ENCODE measurements at places on chromosomes 16 and 17.

DNA sequence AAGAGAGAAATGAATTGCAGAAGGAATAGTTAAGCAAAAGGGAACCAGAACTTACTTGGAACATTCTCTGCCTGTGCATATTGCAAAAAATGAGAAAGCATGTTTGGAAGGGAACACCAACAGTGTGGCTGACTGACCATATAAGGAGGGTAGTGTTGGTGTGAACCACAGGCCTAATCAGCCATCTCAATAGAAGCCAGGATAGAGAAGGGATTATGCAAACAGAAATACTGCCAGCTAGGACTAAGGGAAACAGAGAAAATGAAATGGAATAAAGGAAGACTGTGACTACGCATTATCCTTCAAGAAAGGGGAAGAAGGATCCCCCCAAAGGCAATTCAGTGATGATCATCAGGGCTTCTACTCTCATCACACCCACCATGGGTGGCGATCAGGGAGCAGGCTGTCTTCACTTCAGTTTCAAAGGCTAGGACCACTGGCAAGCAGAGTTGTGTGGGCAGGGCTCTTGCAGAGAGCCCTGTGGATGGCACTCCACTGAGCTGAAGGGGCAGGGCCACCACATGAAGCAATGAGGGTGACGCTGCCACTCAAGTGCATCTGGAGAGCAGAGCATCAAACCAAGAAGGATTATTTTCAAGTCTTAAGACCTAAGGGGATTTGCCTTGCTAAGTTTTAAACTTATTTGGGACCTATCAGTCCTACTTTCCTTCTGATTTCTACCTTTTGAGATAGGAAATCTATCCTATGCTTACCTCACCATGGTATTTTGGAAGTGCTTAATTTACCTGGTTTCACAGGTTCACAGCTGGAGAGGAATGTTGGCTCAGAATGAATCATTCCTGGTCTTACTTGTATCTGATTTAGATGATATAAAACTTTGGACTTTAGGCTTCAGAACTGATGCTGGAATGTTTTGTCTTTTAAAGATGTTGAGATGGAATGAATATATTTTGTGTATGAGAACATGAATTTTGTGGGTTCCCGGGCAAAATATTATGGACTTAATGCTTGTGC lies 140.5 kb downstream of the SSH2 start:
- no peak for DNase-seq

- DNase-seq: peak; percentile 69
Observed at GRCh38 chr17:47188271-47188875, 722 bp downstream of the CDC27 start.

- DNase-seq: no peak
Observed at GRCh38 chr17:36932694-36933511, 4.4 kb upstream of the LHX1 start.

DNA sequence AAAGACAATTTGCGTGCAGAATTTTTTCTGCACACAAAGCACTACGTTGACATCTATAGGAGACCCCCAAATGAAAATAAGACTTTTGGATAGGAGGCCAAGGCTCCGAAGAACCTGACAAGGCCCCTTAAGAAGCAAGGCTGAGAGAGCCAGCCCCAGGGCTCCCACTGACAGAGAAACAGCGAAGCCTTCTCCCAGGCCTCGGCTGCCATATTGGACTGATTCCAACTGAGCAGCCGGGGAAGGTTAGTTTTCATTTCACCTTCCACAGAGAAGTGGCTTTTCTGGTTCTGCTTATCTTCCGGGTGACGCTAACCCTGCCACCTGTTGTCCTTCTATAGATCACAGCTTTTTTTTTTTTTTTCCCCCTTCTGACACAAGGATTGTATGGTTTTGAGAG lies 356.7 kb downstream of the SOX9 start:
- no peak for DNase-seq

GRCh38 chr17:68600067-68600930 lies 868 bp downstream of the FAM20A start:
- DNase-seq: no peak

DNA sequence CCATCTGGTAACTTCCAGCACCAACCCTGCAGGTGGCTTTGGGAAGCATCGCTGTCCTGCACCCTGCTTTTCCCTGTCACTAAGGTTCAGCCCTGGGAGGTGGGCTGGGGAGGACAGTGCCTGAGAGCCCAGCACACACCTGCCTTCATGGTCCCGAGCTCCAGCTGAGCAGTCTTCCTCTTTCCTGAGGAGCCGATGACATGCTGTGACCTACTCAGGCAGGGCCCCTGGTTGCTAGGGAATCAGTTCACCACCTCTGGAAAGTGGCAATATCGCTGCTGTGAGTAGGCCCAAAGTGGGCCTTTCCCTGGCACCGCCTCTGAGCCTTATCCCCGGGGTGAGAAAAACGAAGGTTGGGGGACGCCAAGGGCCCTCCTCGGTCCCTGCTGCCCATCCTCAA lies 17.9 kb downstream of the ST3GAL2 start:
- DNase-seq: no peak

- no peak for DNase-seq
Observed at GRCh38 chr17:78284146-78284545, 52.7 kb downstream of the TMEM235 start.

- no peak for DNase-seq
Observed at GRCh38 chr17:61302953-61303816, 96.5 kb upstream of the TBX2 start.

- no peak for DNase-seq
Observed at GRCh38 chr17:43962479-43962878, 8.7 kb upstream of the PYY start.

DNA sequence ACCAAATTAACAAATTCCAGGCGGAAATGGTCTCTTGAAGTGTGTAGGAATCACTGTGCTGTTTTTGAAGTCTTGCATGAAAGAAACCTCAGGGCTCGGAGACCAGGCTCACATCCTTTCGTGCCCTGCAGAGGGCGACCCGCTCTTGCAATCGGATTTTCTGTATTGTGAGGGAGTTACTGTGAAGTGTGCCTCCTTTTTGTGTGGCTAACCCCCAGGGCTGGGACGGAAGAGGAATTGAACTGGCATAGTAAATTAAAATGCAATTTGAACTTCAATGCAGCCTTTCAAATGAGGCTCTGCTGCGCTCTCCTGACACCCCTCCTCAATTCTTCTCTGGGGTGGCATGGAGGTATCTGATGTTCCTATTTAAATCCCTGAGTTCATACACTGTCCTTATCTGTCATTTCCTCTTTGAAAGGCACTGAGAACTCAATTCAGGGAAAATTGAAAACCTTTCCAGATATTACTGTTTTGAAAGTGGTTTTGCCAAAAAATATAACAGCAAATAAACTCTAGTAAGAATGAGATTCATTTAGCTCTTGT lies 51.5 kb upstream of the MGAT5B start:
- DNase-seq: peak; percentile 74

GRCh38 chr16:68217506-68217905 lies 18.4 kb downstream of the ESRP2 start:
- no peak for DNase-seq

DNA sequence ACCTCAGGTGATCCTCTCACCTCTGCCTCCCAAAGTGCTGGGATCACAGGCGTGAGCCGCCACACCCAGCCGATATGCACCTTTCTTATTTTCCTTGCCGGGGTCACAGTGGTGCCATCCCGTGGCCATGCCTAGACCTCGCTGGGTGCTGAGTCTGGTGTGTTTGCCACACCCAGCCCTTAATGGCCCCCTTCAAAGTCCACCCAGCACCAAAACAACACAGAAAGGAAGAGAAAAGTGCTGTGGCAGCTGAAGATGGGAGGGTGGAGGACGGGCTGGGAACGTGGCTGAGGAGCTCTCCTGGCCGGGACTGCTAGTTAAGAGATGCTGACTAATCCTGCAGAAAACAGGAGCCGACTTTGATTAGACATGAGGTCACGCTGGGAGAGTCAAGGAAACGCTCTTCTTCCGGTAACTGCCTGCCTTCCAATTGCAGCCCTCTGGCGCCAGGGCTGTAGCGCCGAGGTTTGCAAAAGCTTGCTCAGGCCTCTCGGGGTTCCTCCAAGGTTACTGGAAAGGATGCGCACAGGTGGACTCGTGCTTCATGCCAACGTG lies 10.9 kb downstream of the SLC43A2 start:
- peak; percentile 29 for DNase-seq

GRCh38 chr16:29824589-29825144 lies 4.4 kb downstream of the MVP start:
- DNase-seq: no peak

DNA sequence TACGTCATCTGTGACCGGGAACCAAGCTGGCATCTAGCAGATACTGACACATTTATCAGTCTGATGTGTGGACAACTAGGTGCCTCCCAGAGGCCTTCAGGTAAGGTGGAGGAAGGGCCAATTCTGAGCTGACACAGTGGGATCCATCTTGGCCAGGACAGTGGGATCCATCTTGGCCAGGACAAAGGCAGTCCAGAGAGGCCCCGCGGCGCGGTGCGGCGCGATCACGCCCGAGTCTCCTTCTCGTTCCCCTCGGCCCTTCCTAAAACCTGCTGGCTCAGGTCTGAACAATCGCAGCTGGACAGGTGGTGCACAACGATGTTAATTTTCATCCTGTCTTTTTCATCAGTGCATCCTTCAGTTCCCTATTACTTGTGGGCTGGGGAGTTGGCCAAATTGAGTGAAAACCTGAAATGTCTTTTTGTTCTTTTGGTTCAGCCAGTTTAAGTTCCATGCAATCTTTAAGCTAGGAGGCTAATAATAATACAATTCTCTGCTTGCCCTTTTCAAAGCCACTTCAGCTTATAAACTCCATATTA lies 486 bp upstream of the WSB1 start:
- DNase-seq: no peak

DNA sequence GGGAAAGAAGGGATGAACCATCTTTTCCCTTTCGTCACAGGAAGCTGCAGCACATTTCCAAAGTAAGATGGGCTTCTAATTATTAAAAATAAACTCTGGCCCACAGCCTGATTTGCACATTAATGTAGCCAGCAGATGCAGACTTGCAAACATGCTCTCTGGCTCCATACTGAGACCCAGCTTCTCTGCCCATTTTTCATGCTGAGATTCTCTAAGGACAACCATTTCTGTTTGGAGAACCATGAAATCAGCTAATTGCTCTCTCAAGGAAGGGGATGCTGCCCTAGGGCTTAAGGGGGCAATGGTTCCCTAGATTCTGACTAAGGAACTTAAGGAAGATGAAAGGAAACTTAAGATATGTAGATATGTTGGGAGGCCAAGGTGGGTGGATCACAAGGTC lies 63.0 kb upstream of the CES5A start:
- DNase-seq: no peak

DNA sequence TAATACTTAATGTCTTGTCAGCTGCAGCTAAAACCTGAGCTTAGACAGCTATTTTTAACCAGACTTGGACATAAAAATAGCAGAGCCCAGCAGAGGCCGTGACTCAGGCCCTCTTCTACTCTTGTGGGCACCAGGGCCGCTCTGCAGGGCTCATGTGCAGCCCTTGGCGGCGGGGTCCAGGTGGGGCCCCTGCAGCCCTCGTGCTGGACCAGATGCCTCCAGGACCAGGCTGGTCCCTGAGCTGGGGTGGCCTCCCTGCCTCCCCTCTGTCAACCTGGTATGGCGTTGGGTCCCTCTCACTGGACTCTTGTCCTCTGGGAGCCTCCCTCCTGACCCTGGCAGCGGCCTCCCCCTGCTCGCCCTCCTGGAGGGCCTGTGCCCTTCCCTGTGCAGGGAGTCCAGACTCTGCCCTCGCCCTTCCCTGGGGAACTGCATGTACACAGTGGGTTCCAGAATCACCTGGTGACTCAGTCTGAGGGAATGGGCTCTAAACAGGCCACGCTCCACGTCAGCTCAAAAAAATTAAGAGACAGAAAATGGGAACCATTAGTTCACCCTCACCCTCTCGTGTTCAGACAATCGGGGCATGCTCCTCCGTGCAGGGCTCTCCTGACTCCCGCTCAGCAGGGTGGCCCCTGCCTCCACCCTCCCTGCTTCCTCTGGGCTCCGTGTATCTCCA lies 9.7 kb downstream of the CDK5R1 start:
- no peak for DNase-seq

DNA sequence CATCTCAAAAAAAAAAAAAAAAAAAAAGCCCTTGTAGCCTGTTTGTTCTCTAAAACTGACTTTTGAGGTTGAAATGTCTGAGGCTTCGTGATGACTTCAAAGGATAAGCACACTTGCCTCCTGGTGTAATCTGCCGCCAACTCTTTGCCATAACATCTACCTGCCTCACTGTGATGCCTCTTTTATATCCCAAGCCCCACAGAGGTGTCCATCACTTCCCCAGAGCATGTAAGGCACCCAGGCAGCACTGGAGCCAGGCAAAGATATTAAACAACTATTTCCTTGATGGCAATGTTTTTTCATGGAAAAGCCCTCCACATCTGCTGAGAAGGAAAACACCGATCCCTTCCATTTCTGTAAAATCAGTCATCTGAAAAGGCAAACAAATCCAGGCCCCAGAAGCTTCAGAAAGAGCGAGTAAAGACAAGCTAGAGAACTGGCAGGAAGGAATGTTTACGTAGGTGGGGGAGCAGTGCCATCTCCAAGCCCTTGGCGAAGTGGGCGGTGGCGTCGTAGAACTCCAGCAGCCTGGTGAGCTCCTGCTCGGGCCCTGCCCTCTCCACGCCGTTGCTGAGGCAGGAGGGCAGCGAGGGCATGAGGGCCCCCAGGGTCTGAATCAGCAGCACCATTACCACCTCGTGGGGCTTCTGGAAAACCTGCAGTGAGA lies 28.6 kb downstream of the COG7 start:
- no peak for DNase-seq

DNA sequence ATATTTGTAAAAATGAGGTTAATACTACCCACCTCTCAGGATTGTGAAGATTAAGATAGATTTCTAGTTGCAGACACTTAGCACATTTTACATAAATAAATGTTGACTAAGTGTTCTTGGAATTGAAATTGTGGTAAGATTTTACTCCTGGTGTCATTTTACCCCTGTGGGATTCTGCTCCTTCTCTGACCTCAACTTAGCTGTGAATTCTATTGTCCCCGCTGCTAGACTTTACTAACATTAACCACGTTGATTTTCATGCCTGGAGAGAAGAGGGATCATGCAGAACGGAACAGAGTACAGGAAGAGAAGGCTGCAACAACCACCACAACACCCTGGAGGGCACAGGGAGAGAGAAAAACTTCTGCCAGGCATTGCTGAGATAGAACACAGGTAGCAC lies 2.1 kb upstream of the TOM1L1 start:
- no peak for DNase-seq

GRCh38 chr16:7086822-7087616 lies 245.6 kb upstream of the RBFOX1 start:
- DNase-seq: no peak
